CD4-positive, alpha-beta T cell treated with Interleukin-17A for 4 hours (primary cell): ENCODE measurements at places on chromosomes 3 and 15.

DNA sequence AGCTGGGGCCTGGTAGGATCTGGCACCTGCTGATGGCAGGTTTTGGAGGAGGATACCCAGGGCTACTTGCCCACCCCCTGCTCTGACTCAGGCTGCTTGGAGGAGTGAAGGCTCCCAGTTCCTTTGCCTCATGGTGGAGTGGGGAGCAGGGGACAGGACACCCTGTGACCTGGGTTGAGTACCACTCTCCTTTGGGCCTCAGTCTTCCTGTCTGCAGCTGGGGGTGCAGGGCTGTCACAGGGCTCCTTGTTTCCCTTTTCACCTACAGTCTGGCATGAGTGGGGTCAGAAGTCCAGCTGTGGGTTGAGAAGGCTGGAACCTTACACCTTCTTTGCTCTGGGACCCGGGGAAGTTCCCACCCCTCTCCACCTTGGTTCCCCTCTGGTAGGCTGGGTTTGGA is 14.7 kb downstream of the SEMA3F start:
- DNase-seq: no peak

DNA sequence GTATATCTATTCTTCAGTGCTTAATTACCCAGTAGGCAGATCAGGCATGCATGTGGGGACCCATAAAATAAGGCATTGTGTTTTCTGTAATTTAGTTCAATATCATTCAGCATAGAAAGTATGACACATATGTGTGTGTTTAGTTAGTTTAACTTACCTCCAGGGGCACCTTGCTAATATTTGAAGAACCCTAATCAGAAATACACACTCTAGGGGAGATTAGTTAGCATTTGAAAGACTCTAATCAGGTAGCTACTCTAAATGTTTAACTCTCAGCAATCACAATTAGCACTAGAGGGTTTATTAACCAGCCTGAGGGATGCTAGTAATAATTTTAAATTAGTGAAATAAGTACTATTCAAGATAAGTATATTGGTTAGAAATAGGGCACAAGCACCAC is 104.5 kb downstream of the ECT2 start:
- no peak for DNase-seq

DNA sequence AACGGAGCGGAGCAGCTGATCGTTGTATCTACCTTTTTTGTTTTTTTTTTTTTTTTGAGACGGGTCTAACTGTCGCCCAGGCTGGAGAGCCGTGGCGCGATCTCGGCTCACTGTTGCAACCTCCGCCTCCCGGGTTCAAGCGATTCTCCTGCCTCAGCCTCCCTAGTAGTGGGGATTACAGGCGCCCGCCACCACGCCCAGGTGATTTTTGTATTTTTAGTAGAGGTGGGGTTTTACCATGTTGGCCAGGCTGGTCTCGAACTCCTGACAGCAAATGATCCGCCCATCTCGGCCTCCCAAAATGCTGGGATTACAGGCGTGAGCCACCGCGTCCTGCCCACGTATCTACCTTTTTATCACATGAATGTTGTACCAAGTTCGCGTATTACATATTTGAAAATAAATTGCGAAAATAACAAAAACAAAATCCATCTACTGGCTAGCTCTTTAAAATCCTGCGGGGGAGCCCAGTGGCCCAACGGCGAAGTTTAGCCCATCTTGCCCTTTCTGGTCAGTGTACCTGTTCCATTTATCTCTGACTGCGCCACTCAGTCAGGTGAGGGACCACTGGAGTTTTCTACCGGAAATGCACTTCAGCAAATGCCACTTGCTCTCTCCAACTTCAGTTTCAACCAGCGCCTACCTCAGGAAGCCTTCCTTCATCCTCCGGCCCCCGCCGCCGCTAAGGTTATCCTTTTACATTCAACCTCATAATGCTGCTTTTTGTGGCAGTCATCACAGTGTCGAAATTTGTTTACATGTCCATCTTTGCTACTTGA is 1.2 kb upstream of the EIF3J start:
- peak; percentile 47 for DNase-seq

DNA sequence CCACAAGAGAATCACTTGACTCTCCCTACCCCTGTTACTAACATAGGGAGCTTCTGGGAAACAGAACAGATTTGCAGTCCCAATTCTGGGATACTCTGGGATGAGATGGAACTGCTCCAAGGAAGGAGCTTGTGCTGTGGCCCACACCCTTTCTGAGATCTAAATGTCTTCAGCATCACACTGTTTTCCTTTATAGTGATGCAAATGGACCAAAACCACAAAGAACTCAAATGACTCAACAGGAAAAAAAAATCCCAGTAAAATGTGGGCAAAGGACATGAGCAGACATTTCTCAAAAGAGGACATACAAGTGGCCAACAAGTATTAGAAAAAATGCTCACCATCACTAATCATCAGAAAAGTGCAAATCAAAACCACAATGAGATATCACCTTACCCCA is 155.6 kb downstream of the NECTIN3 start:
- no peak for DNase-seq

DNA sequence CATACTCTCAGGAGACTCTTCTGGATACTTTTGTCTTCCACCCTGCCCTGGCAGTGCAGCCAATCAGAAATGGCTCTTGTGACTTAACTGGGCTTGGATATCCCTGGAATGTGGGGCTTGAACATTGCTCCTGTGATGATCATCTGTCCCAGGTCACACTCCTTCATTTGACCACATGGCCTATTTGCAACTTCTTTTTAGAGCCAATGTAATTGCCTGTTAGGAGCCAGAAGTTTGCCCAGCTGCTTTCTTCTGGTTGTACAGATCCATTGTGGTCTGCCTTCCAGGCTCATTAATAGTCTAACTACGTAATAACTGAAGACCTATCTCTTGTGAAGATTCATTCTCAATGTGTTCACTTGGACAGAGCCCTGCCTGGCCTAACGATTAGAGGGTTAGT is 29.8 kb downstream of the QTRT2 start:
- DNase-seq: no peak

GRCh38 chr3:178223876-178224275 is 312.4 kb upstream of the KCNMB2 start:
- DNase-seq: no peak

- no peak for DNase-seq
Measured at GRCh38 chr3:174242311-174243041, 616.7 kb upstream of the NAALADL2 start.

DNA sequence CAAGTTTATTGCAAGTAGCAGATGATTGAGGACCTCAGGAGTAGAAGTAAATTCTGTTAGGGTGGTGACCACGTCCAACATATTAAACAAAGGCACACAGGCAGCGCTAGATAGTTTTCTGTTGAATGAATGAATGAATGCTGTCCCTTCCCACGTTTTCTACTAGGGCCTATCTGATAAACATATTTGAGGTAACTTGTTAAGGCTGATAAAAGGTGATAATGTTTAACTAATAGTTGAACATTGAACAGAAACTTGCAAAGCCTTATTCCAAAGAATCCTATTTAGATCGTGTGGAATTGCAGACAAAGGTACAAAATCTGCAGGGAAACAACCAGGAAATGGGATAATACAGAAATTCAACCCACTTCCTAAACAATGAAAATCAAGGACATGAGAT is 559.5 kb upstream of the SEMA6D start:
- DNase-seq: no peak

GRCh38 chr3:150312018-150312657 is 96.0 kb upstream of the TSC22D2 start:
- no peak for DNase-seq

GRCh38 chr15:85745525-85746150 is 49.1 kb downstream of the KLHL25 start:
- DNase-seq: no peak

GRCh38 chr3:138051947-138052802 is 42.2 kb downstream of the CLDN18 start:
- DNase-seq: peak; percentile 8

GRCh38 chr15:85708402-85708941 is 86.3 kb downstream of the KLHL25 start:
- DNase-seq: no peak

DNA sequence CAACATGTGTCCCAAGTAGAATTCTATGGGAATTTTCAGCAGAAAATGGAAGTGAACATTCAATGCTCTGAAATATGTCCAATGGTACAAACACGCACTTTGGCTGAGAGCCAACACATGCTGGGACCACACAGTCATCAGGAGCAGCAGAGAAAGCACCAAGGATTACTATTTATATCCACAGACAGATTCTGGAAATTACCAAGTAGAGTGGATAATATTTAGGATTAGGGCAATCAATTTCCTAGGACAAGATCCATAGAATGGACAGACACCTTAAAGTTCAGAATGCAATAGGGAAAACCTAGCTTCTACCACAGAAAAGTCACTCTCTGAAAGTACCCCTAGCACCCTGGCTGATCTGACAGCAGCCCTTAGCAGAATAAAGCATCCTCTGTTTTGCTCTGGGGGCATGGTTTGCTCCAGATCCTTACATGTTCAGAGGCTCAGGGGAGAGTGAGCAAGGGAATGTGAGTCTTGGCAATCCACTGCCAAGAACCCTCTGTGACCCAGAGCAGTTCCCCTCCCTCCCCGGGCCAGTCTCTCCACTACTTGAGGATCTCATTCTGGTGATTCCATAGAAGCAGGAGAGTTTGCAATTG is 206.0 kb upstream of the WNT5A start:
- DNase-seq: no peak

DNA sequence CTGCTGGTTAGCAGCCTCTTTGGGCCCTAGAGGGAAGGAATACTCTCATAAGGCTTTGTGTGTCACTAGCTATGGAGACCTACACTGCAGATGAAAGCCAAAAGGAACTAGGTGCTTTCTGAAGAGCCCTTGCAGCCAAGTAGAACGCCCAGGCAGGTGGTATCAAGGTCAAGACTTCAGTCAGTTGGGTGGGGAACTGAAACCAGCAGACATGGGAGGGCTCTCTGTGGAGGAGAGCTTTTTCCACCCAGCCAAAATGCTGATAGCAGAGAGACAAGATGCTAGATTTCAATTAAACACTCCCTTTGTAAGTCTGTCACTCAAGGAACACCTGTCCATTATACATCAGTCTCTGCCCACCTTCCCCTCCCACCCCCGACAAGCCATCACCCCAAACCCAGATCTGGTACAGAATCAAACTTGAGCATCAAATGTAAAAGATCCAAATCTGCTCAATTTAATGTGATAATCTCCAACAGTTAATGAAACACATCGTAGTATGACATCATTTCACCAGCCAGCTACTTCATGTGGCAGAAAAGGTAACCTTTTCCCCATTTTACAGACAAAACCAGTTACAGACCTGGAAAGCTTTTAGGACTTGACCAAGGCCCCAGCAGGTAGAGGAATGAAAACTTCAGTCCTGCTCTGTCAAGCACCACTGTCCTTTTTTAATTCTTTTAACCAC is 14.6 kb downstream of the MRPS25 start:
- DNase-seq: no peak

- no peak for DNase-seq
Measured at GRCh38 chr3:33831053-33831452, 32.6 kb downstream of the PDCD6IP start.

- no peak for DNase-seq
Measured at GRCh38 chr15:63759752-63760151, 74.0 kb downstream of the HERC1 start.

DNA sequence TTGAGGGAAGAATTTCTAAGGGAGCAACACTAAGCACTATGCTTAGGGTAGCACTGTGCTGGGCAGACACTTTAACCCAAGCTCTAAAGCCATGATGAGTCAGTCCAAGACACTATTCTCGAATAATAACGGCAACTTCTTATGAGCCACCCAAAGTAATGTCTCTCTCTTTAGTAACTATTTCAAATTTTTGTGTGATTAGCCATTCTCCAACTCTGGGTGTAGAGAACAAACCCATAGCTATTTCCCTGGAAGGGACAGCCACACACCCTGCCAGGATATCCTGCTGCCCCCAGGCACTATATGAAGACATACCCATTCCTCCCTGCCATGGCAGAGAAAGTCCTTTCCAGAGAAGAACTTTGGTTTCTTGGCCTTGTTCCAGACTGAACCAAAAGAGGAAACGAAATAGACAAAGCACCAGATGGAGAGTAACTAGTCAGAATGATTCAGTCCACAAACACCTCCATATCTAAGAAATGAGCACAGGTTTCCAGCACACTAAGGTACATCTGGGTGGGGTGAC is 384.9 kb upstream of the THBS1 start:
- DNase-seq: no peak

- no peak for DNase-seq
Measured at GRCh38 chr3:161894657-161895056, 398.0 kb downstream of the OTOL1 start.

DNA sequence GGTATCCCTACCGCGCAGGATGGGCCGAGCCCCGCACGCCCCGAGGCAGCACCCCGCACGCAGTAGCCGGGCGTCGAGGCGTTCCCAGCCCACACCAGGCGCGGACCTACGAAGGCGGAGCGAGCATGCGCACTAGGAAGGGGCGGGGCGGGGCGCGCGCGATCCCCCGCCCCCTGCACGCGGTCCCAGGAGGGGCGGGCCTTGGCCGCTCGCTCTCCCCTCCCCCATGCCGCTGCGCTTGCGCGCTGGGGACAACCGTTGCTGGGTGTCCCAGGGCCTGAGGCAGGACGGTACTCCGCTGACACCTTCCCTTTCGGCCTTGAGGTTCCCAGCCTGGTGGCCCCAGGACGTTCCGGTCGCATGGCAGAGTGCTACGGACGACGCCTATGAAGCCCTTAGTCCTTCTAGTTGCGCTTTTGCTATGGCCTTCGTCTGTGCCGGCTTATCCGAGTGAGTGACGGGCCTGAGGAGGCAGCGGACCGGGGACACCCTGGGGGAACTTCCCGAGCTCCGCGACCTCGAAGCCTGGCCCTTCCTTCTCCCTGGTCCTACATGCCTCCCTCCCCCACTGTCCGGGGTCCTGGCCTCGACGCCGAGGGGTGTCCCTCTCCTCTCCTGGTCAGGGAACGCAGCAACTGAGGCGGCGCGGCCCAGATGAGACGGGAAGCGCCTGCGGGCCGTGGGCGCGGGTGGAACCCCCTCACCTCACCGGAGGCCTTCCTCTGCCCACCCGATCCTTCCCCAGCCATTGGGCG is at the start of gene SPESP1:
Gene SPESP1, plus strand, starts transcription at position 258 of the 755 bp plus-strand sequence. Its CDS starts 129 bp downstream, at position 387.
- DNase-seq: peak; percentile 35

DNA sequence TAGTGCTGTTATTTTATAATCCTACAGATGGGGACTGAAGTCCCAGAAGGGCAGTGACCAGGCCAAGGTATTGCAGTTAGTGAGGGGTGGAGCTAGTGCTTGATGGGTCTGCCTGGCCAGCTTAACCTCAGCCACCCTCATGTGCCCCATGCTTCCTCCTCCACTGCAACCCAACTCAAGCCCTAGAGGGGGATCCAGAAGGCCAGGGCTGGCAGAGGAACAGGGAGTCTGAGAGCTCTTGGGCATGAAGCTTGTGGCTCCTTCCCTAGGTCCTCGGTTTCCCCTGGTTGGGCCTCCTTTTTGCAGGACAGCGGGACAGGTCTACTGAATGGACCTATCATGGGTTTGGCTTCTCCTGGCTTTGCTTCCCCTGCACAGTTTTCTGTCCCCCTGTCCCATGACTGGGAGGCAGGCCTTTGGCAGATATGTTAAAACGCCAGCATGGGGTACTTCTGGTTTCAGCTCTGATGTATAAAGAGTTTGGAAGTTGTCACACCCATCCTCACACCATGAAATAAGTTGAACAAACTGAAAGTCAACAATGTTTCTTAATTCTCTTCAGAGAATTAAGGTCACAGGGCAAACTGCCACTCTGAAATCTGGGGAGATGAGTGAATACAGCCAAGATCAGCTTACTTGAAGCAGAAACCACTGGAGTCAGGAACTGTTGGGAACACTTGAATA is 103.3 kb downstream of the SMAD6 start:
- no peak for DNase-seq

- no peak for DNase-seq
Measured at GRCh38 chr3:186218421-186218820, 109.5 kb upstream of the ETV5 start.
